Activated CD8-positive, alpha-beta memory T cell treated with anti-CD3 and anti-CD28 coated beads for 1 hour (primary cell): ENCODE measurements at places on chromosomes 3 and 15.

DNA sequence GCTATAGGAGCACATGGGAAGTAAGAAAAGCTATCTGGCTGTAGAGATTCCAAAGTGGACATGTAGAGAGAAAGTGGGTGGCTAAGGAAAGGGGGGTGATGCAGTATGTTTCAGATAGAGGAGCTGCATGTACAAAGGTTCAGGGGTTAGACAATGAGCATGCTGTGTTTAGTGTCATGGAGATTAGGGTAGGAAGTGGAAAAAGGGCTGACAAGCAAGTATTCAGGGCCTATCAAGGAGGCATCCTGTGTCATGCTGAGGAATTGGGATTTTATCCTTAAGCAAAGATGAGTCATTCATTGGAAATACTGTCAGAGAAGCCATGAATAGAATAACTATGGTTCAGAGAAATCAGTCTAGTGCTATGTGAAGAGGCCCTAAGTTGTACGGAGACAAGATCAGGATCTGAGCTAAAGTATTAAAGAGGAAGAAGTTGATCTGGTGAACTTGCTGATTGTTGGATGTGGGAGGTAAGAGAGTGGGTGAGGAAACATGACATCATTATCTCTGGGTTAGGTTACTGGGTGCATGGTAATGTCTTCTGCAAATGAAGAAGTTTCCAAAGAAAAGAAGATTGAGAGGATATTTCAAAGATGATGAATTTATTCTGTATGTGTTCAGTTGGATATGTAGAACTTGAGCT, 176.7 kb upstream of the GOLIM4 start:
- DNase-seq, result no peak

GRCh38 chr3:143265501-143266070, 146.0 kb downstream of the CHST2 start:
- DNase-seq, result no peak

GRCh38 chr3:13852638-13853009, 27.2 kb downstream of the WNT7A start:
- no peak for DNase-seq

GRCh38 chr3:125220727-125221429, 8.3 kb upstream of the SLC12A8 start:
- no peak for DNase-seq

DNA sequence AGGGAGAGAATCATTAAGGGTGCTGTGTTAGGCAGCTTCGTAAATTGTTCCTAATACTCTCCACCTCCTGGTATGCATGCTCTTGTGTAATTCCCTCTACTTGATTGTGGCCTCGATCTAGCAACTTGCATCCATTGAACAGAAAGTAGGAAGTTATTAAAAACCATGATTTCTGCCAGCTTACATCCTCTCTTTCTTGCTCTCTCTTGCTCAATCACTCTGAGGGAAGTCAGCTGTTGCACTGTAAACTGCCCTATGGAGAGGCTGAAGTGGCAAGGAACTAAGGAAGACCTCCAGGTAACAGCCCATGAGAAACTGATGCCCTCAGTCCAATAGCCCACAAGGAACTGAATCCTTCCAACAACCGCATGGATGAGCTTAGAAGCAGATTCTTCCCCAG, 92.6 kb downstream of the ERC2 start:
- no peak for DNase-seq

DNA sequence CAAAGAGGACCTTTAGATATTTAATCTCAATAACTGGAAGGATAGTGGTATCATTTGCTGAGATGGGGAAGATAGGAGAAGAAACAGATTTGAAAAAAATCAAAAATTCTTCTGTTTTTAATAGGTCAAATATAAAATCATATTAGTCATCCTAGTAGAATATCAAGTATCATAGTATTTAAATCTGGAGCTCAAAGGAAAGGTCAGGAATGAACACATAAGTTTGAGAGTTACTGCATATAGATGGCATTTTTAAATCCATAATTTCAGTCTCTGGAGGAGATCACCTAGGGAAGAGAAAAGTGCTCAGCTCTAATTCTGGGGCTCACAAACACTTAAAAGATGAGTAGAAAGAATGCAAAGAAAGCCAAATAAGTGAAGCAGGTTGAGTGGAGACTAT, 24.9 kb upstream of the CFAP20DC start:
- DNase-seq, result no peak

GRCh38 chr3:172034786-172035685, 4.3 kb upstream of the FNDC3B start:
- DNase-seq, result no peak

DNA sequence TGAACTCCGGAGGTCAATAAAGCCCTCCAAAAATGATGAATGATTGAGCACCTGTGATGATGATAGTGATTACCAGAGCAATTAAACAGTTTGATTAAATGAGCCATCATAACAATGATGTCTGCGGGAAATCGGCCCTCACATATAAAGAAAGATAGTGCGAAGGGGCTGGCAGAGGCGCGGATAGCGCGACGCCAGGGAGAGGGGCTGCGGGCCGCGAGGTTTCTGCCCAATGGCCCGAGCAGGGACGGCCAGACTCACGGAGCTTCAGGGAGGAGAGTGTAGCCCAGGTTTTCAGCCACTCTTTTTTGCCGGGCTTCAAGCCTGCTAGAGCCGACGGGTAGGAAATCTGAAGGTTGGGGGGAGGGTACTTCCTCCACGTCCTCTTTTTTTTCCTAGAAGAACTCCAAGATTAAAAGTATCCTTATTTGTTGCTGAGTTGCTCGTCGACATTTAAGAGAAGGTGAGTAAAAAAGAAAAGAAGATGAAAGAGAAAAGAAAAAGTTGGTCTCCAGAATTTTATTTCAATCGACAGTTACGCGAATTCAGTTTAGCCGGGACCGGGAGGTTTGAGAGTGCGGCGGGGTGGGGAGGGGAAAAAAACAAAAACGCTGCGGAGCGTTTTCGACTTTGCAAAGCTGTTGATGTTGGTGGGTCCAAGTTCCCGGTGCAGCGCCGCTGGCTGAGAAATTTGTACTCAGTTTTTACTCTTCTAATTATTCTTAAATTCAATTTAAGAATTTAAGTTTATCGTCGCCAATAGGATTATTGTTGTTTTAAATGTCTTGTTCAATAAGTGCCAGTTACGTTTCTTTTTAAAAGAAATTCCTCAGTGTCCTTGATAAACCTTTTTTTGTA, 2.2 kb upstream of the MEIS2 start:
- no peak for DNase-seq

DNA sequence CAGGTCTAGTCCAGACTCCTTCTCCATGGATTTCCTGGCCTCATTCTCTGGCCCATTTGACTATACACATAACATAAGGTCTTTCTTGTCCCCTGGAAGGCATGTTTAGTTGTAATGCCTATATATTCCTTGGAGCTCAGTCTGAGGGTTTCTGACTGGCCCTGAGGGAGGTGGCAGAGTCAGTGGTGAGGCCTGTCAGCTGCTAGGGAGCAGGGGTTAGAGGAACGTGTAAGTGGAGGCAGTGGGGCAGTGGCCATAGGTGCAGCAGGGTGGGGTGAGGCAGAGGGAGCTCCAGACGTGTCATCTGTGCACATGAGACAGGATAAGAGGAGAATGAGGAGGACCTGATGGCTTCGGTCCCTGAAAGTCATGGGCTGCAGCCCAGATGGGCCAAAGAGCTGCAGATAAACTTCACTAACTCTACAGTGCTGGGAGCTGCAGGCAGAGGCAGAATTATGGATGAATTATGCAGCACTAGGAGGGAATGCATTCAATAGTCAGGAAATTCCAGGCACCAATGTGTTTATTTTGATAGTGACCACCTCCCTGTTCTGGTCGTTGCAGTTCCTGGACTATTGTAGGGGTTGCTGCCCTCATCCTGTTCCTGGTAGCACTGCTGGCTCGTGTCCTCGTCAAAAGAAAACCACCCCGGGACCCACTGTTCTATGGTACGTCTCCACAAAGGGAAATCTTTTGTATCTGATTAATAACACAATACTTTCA, 4.9 kb downstream of the TM6SF1 start:
- DNase-seq, result no peak
